Stimulated activated CD4-positive, alpha-beta T cell treated with anti-CD3 and anti-CD28 coated beads, TNF-alpha, amount 100 ng/mL, for 4 hours (primary cell): ENCODE measurements at places on chromosomes 3 and 15.

DNA sequence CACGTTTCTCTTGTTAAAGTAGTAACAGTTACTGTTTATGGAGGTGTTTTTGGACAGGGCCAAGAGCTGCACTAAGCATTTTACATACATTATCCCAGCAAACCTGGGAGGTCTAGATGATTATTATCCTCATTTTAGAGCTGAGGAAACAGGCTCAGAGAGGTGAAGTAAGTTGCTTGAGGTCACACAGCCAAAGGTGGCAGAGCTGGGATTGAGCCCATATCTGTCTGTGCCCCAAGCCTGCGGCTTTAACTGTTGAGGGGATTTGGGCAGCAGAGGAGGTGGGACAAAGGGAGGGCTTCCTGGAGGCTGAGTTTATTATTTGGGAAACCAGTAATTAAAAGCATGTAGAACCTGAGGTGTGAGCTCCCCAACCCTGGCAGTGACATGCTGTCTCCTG lies 9.2 kb downstream of the SMAD6 start:
- no peak for DNase-seq

GRCh38 chr3:13419505-13420044 lies 547 bp downstream of the NUP210 start:
- DNase-seq: peak; percentile 57

DNA sequence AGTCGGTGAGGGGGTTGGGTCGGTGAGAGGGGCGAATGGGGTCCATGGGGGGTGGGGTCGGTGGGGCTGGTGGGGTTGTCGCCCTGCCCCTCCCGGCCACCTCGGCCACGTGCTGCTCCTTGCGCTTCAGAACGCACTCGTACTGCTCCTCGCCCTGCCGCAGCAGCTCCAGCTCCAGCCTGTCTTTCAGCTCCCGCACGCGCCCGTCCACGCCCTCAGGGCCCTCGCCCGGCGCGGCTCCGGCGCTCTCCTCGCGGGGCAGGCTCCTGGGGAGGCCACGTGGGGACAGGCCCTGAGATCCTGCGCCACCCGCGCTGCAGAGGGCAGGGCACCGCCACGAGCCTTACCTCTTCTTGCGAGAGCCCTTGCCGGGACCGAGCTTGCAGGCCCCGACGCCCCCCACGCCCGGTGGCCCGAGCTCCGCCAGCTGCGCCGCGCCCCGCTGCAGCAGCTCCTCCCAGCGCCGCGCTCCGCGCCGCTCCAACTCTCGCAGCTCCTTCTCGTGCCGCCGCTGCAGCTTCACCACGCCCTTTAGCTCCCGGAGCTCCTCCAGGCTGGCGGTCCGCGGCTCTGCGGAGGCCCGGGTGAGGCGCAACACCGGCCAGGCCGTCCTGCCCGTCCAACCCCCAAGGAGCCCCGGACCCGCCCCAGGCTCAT lies 8.2 kb upstream of the ANKRD63 start:
- DNase-seq: no peak

- DNase-seq: no peak
Measured at GRCh38 chr3:194136519-194137007, 615 bp downstream of the HES1 start.

DNA sequence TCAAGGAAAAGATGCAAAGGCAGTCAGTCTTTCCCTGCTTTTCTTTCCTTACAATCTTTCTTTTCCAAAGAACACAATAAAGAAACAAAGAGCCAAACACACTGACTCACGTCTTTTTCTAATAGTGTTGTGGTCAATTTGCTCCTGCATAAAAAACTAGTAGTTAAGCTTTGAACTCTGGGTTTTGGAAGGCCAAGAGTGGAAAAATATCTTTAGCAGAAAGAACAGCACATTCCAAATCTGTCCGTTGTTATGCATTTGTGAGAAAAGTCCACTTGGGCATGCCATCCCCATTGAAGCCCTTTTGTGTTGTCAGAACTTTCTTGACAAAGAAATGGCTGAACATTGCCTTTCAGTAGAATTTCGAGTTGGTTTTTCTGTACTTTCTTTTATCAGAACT lies 18.2 kb downstream of the COL8A1 start:
- no peak for DNase-seq

- no peak for DNase-seq
Measured at GRCh38 chr3:124839896-124840295, 47.3 kb downstream of the ITGB5 start.

GRCh38 chr3:42180901-42181300 lies 85.1 kb downstream of the CCK start:
- DNase-seq: no peak
